ENCODE measurements at places on chromosomes 2 and 18.

GRCh38 chr2:88159955-88160415 lies 10.2 kb upstream of the THNSL2 start:
- H3K27ac ChIP-seq = no peak overlapping the region
- no peaks in the 10 kb centered on the region for H3K36me3 ChIP-seq
- no peak overlapping the region for H3K4me3 ChIP-seq
- no peaks in the 10 kb centered on the region for H3K4me1 ChIP-seq
- DNase-seq = peak; percentile 77

DNA sequence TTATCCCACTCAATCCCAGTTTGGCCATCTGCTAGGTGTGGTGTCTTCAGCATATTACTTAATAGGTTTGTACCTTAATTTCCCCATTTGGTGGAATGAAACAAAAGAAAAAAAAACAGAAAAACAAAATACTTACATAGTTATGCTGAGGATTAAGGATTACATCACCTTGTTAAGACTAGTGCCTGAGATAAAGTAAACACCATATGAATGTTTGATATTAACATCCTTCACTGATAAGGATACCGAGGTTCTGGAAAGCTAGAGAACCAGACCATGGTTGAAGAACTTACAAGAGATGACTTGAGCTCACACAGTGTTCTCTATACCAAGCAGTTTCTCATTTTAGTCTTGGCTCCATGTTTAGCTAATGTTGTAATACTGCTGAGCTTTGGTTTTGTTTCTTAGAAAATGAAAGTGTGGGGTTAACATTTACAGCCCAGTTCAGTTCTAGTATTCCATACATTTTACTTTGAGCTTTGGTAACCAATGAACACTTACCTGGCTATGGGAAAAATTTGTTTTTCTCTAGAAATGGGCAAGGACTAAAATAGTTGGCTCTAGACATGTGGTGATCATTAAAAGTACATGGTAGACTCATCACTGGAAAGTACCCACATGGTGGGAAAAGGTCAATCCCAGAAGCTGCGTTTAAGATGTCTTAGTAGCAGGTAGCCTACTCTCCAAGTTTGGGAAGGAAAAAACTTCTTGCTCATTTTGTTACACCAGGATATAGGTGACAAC lies 5.8 kb upstream of the GPD2 start:
- peak; percentile 25 for DNase-seq
- no peaks in the 10 kb centered on the region for H3K27me3 ChIP-seq
- peaks cover 8% of the 10 kb centered on the region for H3K4me1 ChIP-seq
- H3K4me3 ChIP-seq = no peak overlapping the region
- no peak overlapping the region for H3K27ac ChIP-seq

GRCh38 chr2:195532628-195533271 lies 124.3 kb upstream of the SLC39A10 start:
- no peaks in the 10 kb centered on the region for H3K27me3 ChIP-seq
- H3K36me3 ChIP-seq = no peaks in the 10 kb centered on the region
- H3K4me3 ChIP-seq = peak overlapping the region; percentile 43
- peaks cover 11% of the 10 kb centered on the region for H3K4me1 ChIP-seq

DNA sequence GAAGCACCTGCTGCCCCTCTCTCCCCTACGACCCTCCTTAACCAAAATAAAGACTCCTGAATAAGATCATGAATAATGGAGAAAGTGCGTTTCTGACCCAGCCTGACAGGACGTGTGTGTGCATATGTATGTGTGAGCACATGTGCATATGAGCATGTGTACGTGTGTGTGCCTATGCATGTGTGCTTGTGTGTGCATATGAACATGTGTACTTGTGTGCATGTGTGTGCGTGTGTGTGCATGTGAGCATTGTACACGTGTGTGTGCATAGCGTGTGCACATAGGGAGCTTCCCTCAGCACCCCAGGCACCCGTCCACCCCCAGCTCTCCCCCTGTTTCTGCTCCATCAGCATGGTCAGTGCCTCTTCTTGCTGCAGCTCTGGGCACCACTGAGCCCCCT lies 10.7 kb downstream of the KCNIP3 start:
- H3K27ac ChIP-seq = no peak overlapping the region
- no peak for DNase-seq
- no peaks in the 10 kb centered on the region for H3K36me3 ChIP-seq
- H3K27me3 ChIP-seq = no peaks in the 10 kb centered on the region

- no peak overlapping the region for H3K4me3 ChIP-seq
- no peaks in the 10 kb centered on the region for H3K27me3 ChIP-seq
- no peaks in the 10 kb centered on the region for H3K36me3 ChIP-seq
- no peak for DNase-seq
These were observed 4.6 kb downstream of the CHST10 start for GRCh38 chr2:100412881-100413321.

Measured in fibroblast of lung (primary cell).